ENCODE measurements at places on chromosomes 13 and 19. TPM values are rescaled to one million over a fixed set of nuclear protein-coding genes. Genes with fewer than 3 reads are reported as not detected.

CD70 gene
- not detected for total RNA-seq

SLC6A16 gene
- 0.12 TPM for total RNA-seq

ERICH6B gene
- total RNA-seq = not detected

PPP6R1 gene
- total RNA-seq = 47.7 TPM

CCDC70 gene
- total RNA-seq = not detected

CEACAM19 gene
- total RNA-seq = 1.3 TPM

MYBPC2 gene
- not detected for total RNA-seq

ZIC5 gene
- not detected for total RNA-seq

FCER2 gene
- not detected for total RNA-seq

LSR gene
- 0.49 TPM for total RNA-seq

KCNJ14 gene
- total RNA-seq = 0.81 TPM

METTL21C gene
- not detected for total RNA-seq

TMPRSS9 gene
- total RNA-seq = not detected

RNF17 gene
- not detected for total RNA-seq

ATG4D gene
- 13.3 TPM for total RNA-seq

GPR4 gene
- total RNA-seq = not detected

CATSPERD gene
- not detected for total RNA-seq

UNC13A gene
- total RNA-seq = 0.16 TPM

STOML3 gene
- not detected for total RNA-seq

OR7C1 gene
- total RNA-seq = not detected

ZNF154 gene
- 6.0 TPM for total RNA-seq

C19orf38 gene
- 0.24 TPM for total RNA-seq

KIR2DL4 gene
- not detected for total RNA-seq

SHC2 gene
- 1.1 TPM for total RNA-seq

ZNF296 gene
- 0.36 TPM for total RNA-seq

COG3 gene
- 56.8 TPM for total RNA-seq

WDR88 gene
- not detected for total RNA-seq

FPR2 gene
- not detected for total RNA-seq

ZNF222 gene
- total RNA-seq = 6.2 TPM

CYP4F8 gene
- total RNA-seq = not detected

ZBTB45 gene
- 12.3 TPM for total RNA-seq

LRG1 gene
- total RNA-seq = not detected

SGCG gene
- 0.32 TPM for total RNA-seq

All from hair follicle dermal papilla cell (primary cell).